ENCODE measurements at places on chromosomes 2 and 18.

DNA sequence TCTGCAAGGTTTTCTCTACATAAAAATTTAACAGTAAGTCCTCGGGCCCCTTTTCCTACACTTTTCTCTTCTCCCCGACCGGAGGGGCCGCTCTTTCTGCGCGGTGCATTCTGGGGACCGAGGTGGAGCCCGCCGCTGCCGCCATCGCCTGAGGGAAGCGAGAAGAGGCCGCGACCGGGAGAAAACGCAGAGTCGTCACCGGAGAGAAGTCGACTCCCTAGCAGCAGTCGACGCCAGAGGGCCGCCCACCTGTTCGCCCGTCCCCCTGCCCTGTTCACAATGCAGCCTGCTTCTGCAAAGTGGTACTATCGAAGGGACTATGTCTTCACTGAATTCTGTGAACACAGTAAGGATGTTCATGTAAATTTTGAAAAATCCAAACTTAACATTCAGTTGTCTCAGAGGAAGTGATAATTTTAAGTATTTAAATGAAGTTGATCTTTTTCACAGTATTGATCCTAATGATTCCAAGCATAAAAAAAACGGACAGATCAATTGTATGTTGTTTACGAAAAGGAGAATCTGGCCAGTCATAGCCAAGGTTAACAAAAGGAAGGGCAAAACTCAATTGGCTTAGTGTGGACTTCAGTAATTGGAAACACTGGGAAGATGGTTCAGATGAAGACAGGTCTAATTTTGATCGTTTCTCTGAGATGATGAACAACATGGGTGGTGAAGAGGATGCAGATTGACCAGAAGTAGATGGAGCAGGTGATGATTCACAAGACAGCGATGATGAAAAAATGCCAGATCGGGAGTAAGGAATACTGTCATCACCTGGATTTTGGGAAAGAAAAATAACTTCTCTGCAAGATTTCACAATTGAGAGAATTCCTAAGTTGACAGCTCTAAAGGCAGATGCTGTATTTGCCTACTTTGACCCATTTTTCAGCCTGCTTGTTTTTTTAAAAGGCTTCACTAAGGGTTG lies 55.8 kb downstream of the ASXL2 start:
- DNase-seq, result no peak

DNA sequence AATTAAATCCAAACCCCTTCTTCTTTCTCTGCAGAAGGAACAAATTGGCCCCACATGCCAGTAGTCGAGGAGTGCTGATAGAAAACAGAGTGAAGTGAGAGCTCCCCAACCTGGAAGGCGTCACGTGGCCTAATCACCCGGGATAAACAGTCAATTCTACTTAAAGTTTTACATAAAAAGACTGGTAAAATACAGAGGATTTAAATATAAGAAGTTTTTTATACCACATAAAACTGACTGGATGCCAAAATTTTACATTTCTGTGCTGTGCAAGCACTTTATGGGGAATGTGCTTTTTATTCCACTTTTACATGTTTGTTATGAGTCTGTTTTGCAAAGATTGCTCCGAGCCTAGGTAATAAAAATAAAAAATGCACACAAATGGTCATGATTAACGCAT lies 1586.8 kb upstream of the ACVR2A start:
- DNase-seq, result no peak

- DNase-seq, result no peak
Observed at GRCh38 chr2:157067562-157067961, 189.9 kb upstream of the GALNT5 start.

- DNase-seq, result no peak
Observed at GRCh38 chr2:176445956-176446355, 176.7 kb downstream of the MTX2 start.

GRCh38 chr2:172977270-172978062 lies 98.2 kb upstream of the MAP3K20 start:
- no peak for DNase-seq

DNA sequence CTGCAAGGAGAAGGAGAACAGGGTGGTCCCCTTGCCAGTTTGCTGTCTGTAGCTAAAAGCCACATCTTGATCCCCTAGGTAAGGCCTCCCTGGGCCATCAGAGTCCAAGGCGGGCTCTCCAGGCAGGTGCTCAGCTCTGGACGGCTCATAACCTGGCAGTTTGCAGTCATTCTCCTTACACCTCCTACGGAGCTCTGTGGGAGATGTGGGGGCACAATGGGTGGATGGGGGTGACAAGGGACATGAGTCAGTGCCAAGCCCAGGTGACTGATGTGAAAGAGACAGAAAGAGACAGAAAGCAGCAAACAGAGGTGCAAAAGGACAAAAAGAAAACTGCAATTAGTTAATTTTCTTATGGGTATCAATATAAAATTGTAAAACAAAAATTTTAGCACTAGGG lies 120.6 kb upstream of the ZBTB14 start:
- no peak for DNase-seq

- DNase-seq, result no peak
Observed at GRCh38 chr2:234156326-234156725, 105.8 kb downstream of the SPP2 start.

DNA sequence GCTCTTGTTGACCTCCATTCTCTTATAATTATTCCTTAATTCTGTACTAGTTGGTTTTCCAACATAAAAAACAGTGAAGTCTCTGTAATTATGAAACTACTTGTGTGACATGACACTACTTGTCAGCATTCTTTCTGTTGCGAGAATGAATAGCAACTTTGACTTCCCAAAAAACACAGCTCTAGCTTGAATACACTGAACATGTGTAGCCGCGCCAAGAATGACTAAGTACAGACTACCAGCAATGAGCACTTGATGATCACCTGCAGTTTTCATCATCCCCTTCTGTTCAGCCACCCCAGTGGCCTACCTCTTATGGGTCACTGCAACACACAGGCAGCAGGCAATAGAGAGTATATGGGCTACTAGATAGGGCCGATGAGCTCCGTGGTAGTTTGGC lies 229.3 kb downstream of the TGIF1 start:
- DNase-seq, result no peak

- DNase-seq, result no peak
Observed at GRCh38 chr18:8493141-8493540, 116.1 kb upstream of the RAB12 start.

DNA sequence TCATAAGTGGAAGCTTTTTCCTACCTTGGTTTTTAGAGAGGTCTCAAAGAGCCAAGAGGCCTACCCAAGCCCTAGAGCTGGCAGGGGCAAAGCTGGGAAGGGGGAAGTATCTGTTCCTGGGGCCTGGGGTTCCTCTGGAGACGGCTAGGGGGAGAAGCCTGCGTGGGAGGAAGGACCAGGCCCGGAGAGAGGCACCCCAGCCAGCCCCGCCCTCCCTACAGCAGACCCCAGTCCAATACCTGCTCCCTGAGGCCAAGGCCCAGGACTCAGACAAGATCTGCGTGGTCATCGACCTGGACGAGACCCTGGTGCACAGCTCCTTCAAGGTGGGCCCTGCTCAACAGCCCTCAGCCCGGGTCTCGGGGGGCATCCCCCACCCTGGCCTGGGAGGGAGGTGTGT lies 2.2 kb downstream of the CTDSP1 start:
- no peak for DNase-seq

- no peak for DNase-seq
Observed at GRCh38 chr2:218658671-218659257, 659 bp downstream of the ZNF142 start.

GRCh38 chr2:238742066-238742465 lies 105.8 kb upstream of the TWIST2 start:
- DNase-seq, result no peak

DNA sequence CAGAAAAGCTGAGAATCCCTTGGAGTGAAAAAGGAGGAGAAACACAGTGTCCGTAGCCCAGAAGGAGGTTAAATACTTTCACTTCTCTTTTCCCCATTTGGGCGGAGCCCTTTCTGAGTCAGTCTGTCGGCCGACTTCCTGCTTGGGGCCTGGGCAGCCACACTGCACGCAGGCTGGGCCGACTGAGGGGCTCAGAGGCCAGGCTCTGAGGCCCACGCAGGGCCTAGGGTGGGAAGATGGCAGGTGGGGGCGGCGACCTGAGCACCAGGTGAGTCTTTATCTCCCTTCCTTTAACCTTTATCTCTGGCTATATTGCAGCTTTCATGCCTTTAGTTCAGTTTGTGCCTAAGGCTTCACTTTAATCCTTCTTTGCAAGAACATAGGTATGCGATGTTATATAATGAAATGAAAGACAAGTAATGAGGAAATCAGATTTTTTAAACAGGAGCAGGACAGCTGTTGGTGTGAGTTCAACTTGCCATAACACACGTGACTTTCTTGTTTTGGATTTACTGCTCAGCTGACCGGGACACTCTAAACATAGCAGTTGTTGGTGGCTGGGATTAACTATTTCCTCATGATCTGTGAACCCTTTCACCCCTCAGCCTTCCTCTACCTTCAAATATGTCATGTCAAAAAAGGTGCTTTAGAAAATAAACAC lies at the start of gene SP100:
Gene SP100 (plus strand): TSS at position 141 of the 661 bp plus-strand sequence. CDS start 96 bp downstream, at position 237.
- no peak for DNase-seq

DNA sequence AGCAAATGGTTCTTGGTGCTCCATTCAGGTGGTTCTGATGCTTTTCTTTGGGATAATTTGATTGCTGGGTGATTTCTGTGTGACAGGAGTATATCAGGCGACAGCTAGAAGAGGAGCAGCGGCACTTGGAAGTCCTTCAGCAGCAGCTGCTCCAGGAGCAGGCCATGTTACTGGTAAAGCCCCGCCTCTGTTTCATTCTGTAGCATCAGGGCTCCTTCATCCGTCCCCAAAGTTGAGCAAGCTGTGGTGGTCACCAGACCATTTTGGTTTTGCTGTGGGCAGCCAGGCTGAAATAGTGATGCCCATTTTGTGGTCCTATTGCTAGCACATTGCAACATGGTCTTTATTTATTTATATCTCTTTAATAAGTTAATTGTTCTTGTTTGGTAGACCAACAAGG lies 132.8 kb upstream of the IL1R2 start:
- no peak for DNase-seq

DNA sequence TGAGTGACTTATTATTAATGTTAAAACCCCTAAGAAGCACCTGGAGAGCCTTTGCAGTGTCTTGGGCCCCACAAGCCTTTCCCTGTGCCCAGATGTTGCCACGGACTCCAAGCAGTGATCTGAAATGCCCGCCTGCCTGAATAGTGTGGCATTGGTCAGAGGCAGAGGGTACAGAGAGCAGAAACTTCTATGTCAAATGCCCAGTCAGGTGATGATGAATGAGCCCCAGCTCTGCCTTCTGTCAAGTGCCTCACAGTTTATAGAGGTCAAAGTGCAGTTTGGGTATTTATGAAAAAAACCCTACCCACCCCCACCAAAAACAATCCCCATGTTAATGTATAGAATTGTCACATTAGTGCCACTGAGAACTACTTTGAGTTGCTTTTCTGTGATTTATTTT lies 170.0 kb upstream of the SIX3 start:
- no peak for DNase-seq

- no peak for DNase-seq
Observed at GRCh38 chr2:99365661-99366060, 28.5 kb downstream of the EIF5B start.

GRCh38 chr18:63282793-63283192 lies 36.8 kb downstream of the BCL2 start:
- DNase-seq, result no peak

DNA sequence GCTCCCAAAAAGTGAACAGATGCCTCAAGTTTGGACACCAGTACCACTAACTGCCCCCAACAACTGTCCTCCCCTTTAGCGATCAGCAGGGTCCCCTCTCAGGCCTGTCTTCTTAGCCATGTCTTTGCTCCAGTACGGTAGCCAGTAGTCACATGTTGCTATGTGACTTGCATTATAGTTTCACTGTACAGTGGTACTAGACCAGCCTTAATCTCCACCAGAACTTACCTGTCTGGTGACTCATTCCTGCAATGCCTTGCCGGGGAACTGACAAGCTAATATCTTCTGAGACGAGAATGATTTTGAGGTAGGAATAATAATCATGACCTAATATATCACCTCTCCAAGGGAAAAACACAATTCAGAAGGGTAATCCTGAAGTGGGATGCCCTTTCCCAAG lies 23.7 kb downstream of the ACMSD start:
- DNase-seq, result no peak

- no peak for DNase-seq
Observed at GRCh38 chr2:234459401-234460009, 37.4 kb downstream of the ARL4C start.

GRCh38 chr2:233267516-233268245 lies 16.2 kb downstream of the ATG16L1 start:
- DNase-seq, result no peak

DNA sequence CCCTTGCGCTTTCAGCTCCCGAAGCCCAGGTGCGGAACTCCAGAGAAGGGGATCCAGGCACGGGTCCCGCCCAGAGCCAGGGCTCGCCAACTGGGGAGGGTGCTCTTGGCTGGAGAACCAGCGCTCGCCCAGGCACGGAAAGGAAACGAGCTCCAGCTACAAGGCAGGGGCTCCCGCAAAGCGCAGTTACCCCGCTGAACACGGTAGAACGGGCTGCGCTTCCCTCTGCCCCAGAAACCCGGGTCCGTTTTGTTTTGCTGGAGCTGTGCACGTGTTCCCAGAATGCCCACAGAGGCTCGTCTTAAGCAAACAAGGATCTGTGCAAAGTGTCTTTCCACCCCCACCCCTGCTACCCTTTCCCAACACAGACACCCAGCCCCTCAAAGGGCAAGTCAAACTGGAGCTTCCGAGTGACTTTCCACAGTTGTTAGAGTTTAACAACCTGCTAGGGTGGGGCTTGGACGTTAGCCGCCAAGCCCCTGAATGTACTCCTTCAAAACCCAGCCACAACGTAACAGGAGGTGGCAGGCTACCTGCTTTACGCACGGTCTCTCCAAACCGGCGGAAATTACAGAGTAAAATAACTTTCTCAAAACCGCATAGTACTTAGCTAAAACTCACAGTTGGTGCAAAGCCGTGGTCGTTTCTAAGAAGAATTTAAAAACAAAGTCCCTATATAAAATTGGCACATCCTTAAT lies 775 bp downstream of the RNF125 start:
- no peak for DNase-seq

- DNase-seq, result no peak
Observed at GRCh38 chr18:67705748-67706147, 189.2 kb upstream of the DSEL start.

DNA sequence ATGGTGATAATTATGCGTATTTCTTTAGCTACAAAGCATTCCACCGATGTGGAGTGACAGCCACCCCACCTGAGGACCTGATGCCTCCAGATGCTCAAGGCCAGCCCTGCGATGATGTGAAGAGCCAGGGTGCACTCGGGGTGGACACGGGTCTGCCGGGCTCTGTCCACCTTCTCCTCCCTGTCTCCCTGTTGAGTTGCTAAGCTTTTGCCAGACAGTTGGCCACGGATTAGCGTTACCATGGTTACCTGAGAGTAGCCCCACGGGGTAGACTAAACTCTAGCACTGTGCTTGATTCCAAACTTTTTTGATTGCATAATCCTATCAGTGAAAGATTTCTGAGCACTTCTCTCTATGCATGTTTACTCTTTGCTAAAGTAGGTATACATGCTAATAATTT lies 86.2 kb downstream of the SMIM21 start:
- no peak for DNase-seq

DNA sequence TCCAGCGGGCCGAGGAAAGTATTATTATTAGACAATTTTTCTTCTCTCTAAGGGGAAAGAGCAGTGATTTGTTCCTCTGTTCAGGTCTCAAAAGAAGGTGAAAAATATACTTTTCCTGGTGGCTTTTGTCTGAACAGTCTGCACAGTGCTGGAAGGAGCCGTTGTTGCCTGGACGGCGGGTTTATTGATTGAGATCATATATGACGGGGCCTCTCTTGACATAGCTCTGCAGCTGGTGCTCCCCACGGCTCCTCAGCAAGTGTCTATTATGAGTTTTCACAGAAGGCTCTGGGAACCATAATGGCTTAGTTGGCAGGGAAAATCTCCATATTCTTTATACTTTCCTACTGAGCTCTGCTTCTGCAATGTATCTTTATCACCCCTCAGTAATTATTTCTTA lies 42.9 kb downstream of the FSHR start:
- no peak for DNase-seq
